ENCODE measurements at places on chromosomes 12 and 14. TPM values are rescaled to one million over a fixed set of nuclear protein-coding genes. Genes with fewer than 3 reads are reported as not detected.

- no peak for DNase-seq
Observed at GRCh38 chr14:54052696-54053385, 96.2 kb upstream of the BMP4 start.

DNA sequence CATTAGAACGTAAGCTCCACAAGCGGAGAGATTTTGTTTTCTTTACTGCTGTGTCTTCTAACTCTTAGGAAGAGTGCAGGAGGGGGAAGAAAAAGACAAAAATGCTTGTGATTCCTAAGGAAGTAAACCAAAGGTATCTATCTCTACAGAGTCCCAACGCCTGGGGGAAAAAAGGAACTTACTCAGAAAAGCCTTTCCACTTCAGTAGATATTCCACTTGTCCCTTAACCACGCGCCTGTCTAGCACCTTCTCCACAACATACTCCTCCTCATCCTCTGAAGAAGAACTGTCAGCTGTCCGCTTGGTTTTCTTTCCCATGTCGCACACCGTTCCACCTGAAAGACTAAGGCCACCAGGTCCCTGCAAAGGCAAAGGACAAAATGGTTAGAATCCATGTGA lies 22.6 kb downstream of the CBX5 start:
- no peak for DNase-seq

DNA sequence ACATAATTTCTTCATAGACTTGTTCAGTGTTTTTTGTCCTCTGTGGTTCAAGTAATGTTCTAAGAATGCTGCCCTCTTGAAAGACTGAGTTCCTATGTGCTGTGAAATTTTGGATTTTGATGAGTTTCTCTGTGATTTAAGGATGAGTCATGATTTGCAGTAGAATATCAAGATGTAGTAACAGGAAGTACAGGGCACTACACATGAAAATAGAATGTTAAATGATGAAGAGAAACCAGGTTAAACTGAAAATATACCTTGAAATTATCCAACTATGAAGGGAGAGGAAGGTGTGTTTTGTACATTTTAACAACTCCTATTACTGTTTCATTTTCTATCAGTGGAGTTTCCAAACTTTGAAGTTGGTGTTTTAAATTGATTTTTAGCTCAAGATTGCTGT lies 4.8 kb downstream of the ELK3 start:
- DNase-seq, result no peak

GRCh38 chr14:71355324-71356201 lies 448.3 kb downstream of the PCNX1 start:
- no peak for DNase-seq

- no peak for DNase-seq
Observed at GRCh38 chr14:101074196-101075024, 170.9 kb upstream of the RTL1 start.

The TSPAN19 gene
- total RNA-seq, result 2.9 TPM

The SPTB gene
- total RNA-seq, result 1.9 TPM

The C2CD5 gene
- total RNA-seq, result 104 TPM

The HOXC12 gene
- not detected for total RNA-seq

The IFI27L2 gene
- 52.7 TPM for total RNA-seq

The RACGAP1 gene
- total RNA-seq, result 47.1 TPM

The IL31 gene
- total RNA-seq, result not detected
